ENCODE measurements at places on chromosomes 7 and 10.

DNA sequence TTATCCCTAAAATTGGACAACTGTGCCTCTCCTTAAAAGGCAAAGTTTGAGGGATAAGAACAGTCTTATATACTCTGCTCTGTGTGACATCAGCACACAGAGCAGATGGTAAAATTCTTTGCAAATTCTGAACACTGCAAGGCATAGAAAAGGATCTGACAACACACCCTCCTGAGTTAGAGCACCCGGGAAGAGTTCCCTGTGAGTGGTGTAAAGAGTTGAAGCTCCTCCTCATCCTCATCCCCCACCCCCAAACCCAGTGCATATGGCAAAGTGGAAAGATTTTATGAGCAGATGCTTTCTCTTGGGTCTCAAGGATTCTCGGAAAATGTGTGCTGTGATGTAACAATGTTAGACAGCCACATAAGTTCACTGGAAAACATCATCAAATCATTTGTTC lies 40.0 kb upstream of the DGKI start:
- DNase-seq, result no peak

DNA sequence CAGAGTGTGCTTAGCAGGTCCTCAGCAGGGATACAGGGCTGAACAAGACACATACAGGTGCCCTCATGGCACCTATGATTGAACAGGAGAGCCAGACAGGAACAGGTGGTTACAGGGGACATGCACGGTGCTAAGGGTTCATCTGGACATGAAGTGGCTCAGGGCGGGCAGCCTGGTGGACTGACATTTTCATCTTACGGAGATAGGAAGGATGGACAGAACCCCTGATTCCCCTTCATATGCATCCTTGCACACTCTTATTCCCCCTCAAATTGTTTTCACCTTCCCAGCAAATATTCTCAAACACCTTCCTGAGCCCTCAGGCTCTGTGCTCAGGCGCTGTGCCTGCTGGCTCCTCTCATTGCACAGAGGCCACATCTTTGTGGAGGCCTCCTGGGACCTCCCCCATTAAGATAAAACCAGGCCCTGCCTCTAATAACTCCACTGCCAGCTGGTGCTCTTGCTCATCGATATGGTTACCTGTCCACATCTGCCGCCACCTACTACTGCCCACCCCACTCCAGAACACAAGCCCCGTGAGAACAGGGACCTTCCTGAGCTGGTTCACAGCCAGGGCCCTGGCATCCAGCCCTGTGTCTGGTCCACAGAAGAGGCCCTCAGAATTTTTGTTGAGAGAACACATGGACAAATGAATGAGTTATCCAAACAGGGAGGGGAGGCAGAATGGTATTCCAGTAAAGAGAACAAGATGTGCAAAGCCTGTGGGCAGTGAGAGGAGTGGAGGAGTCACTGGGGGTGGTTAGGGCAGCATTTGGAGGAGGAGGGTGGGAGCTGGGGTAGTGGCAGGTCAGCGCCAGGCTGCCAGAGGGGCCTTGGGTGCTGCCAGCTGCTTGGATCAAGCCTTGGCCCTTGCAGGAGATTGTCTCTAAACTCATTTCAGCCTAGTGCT lies 68.9 kb upstream of the AQP1 start:
- no peak for DNase-seq

DNA sequence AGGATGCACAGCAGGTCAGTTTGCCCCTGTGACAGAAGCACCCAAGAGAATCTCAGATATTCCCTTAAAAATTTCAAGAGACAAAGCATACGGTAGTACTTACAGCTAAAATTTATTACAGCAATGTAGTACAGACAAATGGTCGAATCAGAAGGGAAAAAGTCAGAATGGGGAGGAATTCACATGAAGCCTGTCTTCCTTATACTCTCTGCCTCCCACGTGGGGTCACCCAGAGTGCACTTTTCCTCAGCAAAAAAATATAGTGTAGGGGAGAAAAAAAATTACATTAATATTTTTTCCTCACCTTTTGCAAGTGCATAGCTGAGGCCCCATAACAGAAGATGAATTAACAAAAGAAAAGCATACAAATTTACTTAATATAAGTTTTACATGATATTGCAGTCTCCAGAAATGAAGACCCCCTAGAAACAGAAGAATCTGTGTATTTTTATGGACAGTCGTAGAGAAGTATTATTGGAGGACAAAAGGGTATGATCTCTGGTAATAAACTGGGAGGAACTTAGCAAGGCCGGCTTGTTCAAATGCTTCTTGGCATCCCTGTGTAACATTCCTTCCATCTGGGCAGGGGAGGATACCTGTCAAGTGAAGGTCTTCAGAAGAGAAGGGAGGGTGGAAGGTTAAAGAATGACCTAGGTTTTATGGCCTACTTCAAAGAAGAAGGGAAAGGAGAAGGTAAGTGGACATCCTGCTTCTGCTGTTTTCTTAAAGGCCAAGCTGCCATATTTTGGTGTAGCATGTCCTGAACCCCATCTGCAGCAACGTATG lies 270.6 kb upstream of the MAGI2 start:
- DNase-seq, result no peak

DNA sequence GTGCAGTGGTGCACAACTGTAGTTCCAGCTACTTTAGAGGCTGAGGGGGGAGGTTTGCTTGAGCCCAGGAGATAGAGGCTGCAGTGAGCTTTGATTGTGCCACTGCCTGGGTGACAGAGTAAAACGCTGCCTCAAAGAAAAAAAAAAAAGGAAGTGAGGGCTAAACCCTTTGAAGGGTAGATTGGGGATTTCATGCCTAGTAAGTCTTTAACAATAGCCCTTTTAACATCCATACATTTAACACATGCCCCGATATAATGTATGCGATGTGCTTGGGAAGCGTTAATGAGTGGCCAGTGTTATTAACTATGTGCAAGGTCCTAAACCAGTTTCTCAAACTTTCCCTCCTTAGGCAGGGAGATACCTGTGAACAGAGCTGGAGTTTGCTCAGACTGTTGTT lies 229.2 kb upstream of the HPS1 start:
- no peak for DNase-seq

DNA sequence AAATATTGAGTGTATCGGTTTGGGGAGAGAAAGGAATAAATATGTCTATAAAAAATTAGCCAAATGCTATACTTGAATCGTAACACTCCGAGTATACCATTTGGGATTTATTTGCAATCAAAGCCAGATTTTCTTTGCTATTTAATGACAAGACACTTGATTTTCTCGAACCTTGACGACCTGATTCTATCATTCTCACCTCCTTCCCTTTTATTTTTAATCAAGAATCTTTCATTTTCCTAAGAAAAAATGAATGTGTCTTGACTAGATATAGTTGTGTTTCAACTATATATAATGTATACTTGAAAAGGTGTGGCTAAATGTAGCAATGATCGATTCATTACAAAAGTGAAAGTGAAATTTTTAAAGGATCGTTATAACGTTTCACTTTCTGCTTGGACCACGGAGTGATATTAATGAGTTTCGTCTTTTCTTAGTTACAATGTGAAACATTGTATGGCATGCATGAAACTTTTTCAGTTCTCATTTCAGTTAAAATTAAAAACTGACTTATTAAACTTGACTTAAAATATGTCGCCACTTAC lies 562 bp downstream of the NUB1 start:
- no peak for DNase-seq

DNA sequence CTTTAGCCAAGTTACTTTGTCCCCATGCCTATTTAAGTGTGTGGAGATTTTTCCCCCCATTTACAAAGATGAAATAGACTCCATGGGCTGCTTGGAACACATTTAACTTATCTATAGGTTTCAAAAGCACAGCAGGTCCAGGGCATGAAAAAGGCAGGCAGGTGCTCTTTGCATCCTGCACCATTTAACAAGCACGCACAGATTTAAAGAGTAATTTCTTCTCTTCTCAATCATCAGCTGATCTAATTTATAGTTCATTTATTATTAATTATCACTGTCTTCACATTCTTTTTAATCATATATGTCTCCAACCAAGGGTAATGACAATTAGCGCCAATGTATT lies 156.8 kb downstream of the CACNA2D1 start:
- DNase-seq, result no peak

DNA sequence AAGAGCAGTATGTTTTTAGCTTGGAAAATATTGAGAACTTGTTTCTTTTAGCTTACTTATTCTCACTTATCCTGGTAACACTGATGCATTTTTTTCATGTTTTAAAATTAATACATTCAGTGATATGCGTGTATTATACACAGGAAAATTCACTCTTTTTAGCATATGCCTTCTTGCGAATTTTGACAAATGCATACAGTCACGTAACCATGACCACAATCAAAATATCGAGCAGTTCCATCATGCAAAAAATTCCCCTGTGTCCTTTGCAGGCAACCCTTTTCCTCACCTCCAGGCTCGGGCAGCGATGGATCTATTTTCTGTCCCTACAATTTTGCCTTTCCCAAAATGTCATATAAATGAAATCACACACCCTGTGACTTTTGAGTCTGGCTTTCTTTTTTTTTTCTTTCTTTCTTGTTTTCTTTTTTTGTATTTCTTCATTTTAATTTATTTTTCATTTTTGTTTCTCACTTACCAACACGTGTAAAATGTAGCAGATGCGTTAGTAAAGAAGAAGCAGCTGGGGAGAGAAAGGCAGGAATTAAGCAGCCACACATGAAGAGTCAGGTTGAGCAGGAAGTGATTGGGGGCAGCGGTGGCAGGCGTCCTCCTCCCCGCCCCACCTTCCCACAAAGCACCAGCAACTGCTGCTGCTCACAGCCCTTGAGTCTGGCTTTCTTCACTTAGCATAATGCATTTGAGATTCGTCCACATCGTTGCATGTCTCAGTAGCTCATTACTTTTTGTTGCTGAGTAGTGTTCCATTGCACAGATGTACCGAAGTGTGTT lies 29.9 kb downstream of the ADRB1 start:
- DNase-seq, result no peak

- DNase-seq, result no peak
Measured at GRCh38 chr10:7245505-7245904, 165.3 kb downstream of the SFMBT2 start.

GRCh38 chr10:104036069-104036384 lies 49.7 kb downstream of the COL17A1 start:
- no peak for DNase-seq
